ENCODE measurements at places on chromosomes 1 and 21.
A peak's percentile ranks its signal among the peaks of the same experiment; 100 is the strongest.

- no peak for DNase-seq
Measured at GRCh38 chr1:37056325-37056724, 22.0 kb upstream of the GRIK3 start.

DNA sequence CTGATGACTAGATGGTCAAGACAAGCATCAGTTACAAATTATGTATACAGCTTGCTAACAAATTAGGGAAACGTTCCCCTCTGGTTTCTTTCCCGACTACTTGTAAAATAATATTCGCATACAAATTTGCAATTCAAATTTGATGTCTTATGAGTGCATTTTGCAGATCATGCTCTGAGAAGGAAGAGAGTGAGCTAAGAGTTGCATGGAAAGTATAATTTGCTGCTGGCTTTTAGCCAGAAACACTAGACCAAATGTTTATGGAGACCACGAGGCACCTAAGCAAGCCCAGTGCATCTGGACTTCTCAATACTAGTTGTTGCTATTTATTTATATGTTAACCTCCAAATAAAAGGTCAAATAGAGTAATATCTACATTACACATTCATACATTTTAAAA is 216.0 kb downstream of the SMYD3 start:
- DNase-seq = no peak

DNA sequence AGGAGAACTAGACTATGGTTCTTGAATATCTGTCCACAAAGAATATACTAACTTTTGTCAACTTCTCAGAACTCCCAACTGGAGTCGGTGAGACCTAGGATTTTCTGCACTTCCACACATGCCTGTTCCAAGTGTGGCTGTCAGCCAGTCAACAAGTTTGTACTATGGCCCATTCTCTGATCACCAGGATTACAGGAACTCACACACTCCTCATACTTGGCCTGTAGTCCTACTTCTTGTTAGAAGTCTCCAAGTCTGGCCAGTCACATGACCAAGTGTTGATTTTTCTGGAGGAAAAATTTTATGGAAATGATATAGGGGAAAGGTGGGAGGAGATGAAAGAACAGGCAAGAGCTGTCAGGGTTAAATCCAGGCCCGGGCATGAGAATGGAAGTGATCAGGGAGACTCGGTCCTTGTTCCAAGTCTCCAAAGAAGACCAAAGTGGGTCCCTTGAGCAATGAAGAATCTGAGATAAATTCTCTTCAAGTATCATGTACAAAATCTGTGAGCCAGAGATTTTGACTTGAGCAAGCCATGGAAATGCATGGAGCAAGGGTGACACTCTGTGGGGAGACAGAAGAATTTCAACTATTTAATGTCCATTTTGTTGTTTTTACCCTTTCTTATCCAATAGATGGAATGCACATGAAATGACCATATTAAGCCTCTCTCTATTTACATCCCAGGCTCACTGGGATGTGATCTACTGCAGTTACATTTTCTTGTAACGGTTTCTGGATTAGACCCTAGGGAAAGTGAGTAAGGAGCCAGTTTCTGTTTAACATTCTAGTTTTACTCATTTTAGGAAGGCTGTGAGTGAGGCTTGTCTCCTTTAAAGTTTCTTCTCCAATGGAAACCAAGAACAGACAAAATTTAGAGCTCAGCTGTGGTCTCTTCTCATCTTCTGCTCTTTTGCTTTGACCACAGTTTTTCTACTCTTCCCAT is 320.9 kb downstream of the ASTN1 start:
- DNase-seq = peak; percentile 61

GRCh38 chr1:2906085-2906484 is 104.6 kb upstream of the TTC34 start:
- DNase-seq = peak; percentile 59

DNA sequence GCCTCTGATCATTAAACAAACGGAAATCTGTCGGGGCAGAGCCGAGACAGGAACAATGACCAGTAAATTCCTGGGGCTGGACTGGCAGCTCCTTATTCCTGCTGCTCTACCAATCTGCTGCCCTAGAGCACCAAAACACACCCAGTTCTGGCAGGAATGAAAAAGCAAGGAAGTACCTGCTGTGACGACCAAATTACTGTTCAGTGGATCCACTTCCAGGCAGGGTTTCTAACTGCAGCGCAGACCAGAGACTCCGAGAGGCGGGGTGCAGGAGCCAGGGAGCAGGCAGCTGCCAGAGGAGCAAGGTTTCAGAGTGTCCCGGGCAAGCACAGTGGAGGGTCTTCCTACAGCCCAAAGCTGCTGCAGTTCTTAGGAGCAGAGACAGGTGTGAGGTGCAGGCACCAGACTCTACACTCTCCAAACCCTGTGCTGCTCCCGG is 32.4 kb downstream of the KANK4 start:
- DNase-seq = no peak

DNA sequence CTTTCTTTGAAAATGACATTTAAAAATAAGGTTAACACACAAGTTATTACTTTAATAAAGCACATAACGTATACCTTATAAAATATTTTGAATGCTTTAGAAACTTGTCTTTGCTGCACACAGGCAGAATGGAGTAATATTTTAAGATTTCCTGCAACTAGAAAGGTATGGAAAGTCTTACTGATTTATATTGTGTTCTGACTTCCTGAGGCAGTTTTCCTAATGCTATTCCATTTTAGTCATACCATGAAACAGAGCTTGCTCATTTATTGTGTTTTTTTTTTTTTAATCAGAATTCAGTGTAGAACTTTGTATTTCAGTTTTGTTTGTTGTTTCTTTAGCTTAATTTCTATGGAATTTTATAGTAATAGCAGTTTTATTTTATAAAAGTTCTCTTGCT is 60.9 kb upstream of the S1PR1 start:
- DNase-seq = no peak

GRCh38 chr1:2368053-2368744 is 23.2 kb downstream of the MORN1 start:
- no peak for DNase-seq

DNA sequence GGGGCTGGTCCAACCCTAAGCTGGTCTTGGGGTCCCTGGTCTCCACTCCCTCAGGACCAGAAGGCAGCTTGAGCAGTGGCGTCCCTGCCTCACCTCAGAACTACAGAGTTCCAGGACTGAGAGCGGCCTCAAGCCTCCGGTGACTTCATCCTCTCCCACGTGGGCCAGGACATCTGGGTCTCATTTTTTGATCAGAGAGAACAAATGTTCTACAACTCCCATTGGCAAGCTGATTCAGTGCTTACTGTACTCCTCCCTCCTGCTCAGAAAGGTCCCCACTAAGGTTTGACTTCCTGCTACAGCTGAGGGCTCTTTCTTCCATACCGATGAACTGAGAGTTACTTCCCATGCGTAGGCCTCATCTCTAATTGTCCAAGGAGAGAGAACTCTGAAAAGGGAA is 78.5 kb downstream of the PLXNA2 start:
- DNase-seq = no peak

- DNase-seq = no peak
Measured at GRCh38 chr1:213828867-213829266, 158.9 kb upstream of the PROX1 start.

- DNase-seq = peak; percentile 27
Measured at GRCh38 chr1:92310185-92310597, 11.3 kb downstream of the RPAP2 start.

DNA sequence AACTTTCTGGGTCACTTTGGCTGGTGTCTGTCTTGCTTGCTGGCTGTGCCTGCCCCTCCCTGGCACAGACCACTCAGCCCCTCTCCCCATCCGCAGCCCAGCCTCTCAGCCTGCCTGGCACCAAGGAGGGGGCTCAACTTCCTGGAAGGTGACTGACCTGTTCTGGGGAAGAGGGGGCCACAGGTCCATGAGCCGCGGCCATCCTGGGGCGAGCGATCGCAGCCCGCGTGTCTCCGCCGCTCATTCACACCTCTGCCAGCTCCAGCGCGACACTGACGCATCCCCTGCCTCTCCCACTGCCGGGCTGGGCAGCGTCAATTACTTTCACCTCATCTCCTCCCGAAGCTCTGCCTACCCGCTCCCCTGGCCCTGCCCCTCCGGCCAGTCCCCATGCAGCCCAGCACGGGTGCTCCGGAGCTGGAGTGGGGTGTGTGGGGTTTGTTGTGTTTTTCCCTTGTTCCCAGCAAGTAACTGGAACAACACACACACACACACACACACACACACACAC is 14.3 kb downstream of the SLC6A9 start:
- no peak for DNase-seq

- no peak for DNase-seq
Measured at GRCh38 chr21:37484535-37485474, 118.2 kb downstream of the DYRK1A start.

GRCh38 chr1:81758181-81758580 is 42.6 kb upstream of the ADGRL2 start:
- DNase-seq = no peak

DNA sequence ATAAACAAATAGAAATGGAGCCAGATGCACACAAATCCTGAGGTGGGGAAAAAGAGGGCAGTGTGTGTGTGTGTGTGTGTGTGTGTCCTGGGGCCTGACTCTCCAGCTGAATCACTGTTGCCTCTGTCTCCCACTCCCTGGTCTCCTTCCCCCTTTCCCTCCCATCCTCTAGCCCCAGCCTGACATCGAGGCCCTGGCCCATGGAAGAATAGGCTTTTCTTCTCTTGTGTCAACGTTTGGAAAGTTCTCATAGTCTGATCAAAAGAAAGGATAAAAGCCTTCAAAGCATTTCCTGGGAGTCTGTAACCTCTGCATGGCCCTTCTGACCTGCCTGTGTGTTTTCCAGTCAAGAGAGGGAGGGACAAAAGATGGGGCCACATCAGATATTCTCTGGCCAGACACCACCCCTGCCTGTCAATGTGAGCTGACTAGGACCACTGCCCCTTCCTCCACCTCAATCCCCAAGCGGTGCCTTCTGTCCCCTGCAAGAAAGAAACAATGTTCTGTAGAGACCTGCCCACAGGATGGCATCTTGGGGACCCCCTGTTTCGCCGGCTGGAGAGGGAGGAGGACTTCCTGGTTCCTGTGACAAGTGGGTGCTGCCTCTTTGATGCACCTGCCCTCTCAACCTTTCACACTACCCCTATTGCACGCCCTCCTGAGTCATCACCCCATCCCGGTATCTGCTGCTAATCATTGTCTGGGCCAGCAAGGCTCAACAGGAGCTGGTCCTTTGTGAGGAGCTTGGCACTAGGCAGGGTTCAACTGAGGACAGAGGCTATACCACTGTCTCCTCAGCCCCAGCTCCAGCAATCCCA is 16.2 kb downstream of the KCNJ10 start:
- no peak for DNase-seq

- DNase-seq = peak; percentile 43
Measured at GRCh38 chr21:38434913-38435533, 63.3 kb downstream of the ERG start.

- DNase-seq = no peak
Measured at GRCh38 chr1:48940962-48941732, 164.5 kb upstream of the BEND5 start.

GRCh38 chr1:81512252-81513003 is 288.3 kb upstream of the ADGRL2 start:
- DNase-seq = no peak

DNA sequence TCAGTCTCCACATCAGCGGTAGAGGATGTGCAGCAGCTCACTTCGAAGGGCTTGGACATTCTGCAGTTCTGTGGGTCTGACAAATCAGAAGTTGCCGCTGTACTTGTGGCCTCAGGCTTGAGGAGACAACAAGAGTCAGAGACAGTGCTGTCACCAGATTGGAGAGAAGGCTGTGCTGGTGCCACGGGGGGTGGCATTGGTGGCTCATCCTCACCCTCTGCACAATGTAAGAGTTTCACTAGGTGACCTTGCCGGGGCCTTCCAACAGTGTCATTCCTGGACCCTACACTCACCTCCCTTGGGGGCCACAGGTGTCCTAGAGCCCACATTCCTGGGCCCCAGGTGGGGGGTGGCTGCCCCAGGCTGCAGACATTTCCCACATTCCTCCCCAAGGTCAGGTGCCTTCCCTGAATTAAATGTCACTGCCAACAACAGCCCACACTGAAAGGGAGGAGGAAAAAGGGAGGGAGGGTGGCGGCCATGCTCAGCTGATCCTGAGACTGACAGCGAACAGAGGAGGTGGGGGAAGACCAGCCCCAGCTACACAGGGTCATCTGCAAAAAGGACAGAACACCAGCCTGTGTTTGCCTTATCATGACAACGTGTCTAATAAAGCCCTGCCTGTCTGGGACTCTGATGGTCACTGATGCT is 46.4 kb downstream of the TMCC2 start:
- no peak for DNase-seq

GRCh38 chr1:201513498-201514243 is 6.7 kb upstream of the CSRP1 start:
- no peak for DNase-seq

DNA sequence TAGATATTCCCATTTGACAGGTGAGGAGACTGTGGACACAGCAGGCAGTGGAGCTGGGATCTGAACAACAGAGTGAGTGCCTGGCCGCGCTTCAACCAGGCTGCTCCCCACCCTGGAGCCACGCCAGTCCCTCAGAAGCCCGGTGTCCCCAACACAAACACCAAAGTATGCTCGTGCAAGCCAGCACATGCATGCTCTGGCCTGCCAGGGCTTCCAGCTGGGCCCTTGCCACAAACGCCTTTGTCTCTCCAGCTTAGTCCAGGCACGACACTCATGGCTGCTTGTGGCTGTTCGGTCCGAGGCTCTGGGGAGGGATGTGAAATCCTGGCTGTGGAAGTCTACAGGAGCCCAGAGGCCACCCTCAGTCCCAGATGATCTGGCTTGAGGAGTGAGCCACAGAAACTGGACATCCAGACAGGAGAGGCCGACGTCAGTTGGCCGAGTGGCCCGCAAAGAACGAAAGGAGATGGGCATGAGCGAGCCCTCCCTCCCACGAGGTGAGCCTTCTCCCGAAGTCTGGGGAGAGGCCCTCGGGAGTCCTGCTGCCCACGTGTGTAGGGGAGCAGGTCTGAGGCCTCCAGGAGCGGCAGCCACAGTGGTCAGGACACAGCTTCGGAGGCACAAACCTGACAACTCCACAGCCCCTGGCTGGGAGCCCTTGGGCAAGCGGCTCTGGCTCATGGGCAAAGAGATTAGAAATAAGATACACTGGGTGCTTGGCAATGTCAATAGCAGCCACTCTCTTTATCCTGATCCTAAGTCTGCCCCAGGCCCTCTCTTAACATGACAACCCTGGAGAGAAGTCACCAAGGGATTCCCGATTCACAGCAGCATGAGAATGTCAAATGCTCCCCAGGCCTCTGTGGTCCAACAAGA is 117.1 kb upstream of the IFFO2 start:
- no peak for DNase-seq

DNA sequence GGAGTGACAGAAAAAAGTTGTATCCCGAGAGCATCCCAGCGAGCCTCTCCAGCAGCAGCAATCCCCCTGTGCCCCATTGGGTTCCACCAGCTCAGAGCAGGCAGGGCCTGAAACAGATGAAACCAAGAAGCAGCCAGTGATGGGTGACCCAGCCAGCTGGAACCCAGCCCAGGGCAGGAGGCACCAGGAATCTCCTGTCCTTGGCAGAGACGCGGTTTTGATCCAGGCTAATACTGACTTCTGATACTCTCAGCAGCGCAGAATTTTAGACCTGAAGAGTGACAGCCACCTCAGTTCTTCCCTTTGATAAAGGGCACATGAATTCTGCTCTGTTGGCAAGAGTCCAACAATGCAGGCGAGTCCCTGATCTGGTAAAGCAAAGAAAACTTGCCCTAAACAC is 11.4 kb upstream of the OLIG1 start:
- DNase-seq = no peak

- no peak for DNase-seq
Measured at GRCh38 chr1:31874942-31875341, 59.1 kb upstream of the SPOCD1 start.

GRCh38 chr1:15049067-15049466 is 104.5 kb upstream of the TMEM51 start:
- no peak for DNase-seq

All from muscle of back (tissue), 13 donors.